ENCODE measurements at places on chromosomes 13 and 19. TPM values are rescaled to one million over a fixed set of nuclear protein-coding genes. Genes with fewer than 3 reads are reported as not detected.

The COX7A1 gene
- polyA plus RNA-seq = 78.0 TPM

The ZNF224 gene
- 54.5 TPM for polyA plus RNA-seq

The FCER2 gene
- polyA plus RNA-seq = 0.67 TPM

The KCTD12 gene
- polyA plus RNA-seq = 181 TPM

GRCh38 chr19:42229855-42230351 lies 9.8 kb downstream of the ZNF526 start:
- no peak for DNase-seq

The FLT1 gene
- 21.0 TPM for polyA plus RNA-seq

The ZNF546 gene
- 8.2 TPM for polyA plus RNA-seq

- DNase-seq = no peak
These were observed 273.5 kb downstream of the FGF14 start for GRCh38 chr13:102128216-102128810.

- peak; percentile 14 for DNase-seq
These were observed 807.9 kb upstream of the ARGLU1 start for GRCh38 chr13:107375701-107376340.

DNA sequence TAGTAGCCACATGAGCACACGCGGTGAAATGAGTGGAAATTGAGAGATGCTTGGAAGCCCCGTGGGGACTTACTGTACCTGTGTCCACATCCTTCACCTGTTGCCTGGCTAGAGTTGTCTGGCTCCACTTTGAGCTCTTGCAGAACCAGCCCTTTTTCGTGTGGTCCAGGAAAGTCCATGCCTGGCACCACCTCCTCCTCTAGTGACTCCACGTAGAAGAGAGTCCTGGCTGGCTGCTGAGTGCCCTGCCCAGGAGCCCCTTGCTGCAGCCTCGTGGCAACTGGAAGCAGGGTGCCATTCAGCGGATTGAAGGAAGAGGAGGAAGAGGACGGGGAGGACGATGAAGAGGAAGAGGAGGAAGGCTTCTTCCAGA lies 515 bp upstream of the ATXN8OS start:
- DNase-seq = no peak

- no peak for DNase-seq
These were observed 308.9 kb upstream of the SLITRK1 start for GRCh38 chr13:84191139-84191538.

The TEX26 gene
- polyA plus RNA-seq = 1.6 TPM

DNA sequence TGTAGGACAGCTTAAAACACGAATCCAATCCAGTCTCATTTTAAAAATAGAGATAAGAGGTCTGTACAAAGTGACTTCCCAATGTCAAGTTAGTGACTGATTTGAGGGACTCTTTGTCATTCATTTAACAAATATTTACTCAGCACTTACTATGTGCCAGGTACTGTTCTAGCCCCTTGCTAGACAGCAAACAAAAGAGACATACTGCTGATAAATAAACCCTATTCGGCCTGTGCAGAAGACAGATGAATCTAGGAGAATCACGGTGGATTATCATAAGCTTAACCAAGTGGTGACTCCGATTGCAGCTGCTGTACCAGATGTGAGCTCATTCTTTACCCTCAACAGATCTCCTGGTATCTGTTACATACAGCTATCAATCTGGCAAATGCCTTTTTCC lies 6.4 kb upstream of the ELF1 start:
- no peak for DNase-seq

DNA sequence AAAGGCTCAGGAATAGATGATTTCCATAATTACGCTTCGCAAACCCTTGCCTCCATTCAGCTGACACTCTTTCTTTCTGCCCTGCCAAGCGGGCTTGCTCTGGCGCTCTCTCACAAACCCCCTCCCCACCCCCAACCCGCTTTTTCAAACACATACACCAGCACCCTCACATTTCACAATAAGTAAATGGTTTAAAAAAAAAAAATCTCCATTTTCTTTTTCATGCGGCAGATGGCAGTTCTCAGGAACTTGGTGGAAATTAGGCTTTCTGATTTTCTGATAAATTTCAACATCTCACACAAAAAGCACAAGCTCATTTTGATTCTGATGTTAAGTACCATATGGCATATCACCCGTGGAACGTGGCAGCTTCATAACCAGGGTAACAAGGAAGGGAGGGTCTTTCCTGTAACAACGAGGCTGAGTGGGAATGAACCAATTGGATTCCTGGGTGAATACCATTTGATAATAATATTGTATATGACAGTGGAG lies 43.8 kb downstream of the C13orf42 start:
- peak; percentile 71 for DNase-seq

The KLK10 gene
- polyA plus RNA-seq = 0.48 TPM

- no peak for DNase-seq
These were observed 1279.8 kb upstream of the PCDH9 start for GRCh38 chr13:68509734-68510621.

GRCh38 chr13:35833031-35833430 lies 298.2 kb downstream of the DCLK1 start:
- no peak for DNase-seq

The BEST2 gene
- polyA plus RNA-seq = 0.19 TPM

GRCh38 chr13:95480131-95480545 lies 72.4 kb upstream of the CLDN10 start:
- DNase-seq = no peak

All from right lung (tissue), 10 donors.